ENCODE measurements at places on chromosomes 5 and 9. TPM values are rescaled to one million over a fixed set of nuclear protein-coding genes. Genes with fewer than 3 reads are reported as not detected.

DNA sequence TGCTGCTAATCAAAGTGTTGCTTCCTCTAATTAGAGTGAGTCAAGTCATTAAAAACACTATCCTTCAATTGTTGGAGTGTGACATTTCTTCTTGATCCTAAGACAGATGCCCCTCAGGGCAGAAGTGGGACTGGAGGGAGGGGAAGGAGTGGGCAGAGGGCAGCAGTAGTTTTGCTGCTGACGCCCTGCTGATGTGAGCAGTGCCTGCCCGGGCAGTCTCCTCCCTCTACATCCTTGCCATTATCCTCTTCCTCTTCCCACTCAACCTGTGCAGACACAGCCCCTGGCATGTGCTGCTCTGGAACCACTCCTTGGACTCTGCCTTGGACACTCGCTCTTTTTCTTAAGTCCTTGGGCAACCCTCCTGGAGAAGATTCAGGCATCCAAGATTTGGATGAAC lies 232.5 kb downstream of the HSPA4 start:
- DNase-seq, result no peak

DNA sequence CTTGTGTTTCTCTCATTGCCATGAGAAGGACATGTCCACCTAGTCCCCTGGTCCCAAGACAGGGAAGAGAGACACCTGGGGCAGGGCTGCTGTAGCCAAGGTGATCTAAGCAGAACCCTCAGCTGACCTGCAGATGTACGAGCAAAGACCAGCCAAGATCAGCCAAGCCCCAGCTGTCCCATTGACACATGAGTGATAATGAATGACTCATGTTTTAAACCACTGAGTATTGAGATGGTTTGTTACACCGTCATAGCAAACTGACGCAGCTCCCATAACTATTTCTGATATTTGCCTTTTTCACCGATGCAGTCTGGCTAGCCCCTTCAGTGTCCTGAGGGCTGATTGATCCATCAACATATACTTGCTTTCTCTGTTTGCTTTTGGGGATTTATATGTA lies 6.7 kb downstream of the OR1K1 start:
- DNase-seq, result no peak

FBP1 gene
- total RNA-seq, result 1.7 TPM

TMEM171 gene
- total RNA-seq, result 2.3 TPM

GRCh38 chr5:103973669-103974068 lies 411.1 kb upstream of the NUDT12 start:
- no peak for DNase-seq

- DNase-seq, result no peak
Observed at GRCh38 chr5:3598207-3598606, 2.6 kb downstream of the IRX1 start.

GRCh38 chr9:28212979-28213378 lies 639.7 kb upstream of the C9orf72 start:
- no peak for DNase-seq

GRCh38 chr5:9188131-9188530 lies 357.7 kb downstream of the SEMA5A start:
- DNase-seq, result no peak

CEP120 gene
- 11.3 TPM for total RNA-seq

GCNT1 gene
- total RNA-seq, result 1.7 TPM

ACOT12 gene
- not detected for total RNA-seq

CNTNAP3B gene
- 51.5 TPM for total RNA-seq

DNA sequence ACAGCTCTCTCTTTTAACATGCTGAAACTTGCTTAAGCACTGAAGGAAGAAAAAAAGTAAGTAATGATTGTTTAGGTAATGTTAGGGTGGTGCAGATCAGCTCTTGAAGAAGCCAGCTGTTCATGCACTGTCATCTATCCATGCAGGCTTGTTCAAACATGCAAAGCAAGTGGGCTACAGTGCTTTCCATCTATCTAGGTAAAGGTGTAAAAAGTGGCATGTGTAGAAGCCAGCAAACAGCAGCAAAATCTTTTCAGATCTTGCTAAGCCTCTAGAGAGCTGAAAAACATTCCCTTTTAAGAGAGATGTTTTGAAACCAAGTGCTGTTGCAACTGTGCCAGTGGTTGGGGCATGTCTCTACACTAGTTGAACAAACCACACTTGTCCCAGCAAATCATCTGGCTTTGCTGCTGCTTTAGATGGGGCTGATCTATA lies 214.4 kb downstream of the EFNA5 start:
- DNase-seq, result no peak

- DNase-seq, result no peak
Observed at GRCh38 chr5:37478121-37478894, 99.2 kb downstream of the WDR70 start.

DNA sequence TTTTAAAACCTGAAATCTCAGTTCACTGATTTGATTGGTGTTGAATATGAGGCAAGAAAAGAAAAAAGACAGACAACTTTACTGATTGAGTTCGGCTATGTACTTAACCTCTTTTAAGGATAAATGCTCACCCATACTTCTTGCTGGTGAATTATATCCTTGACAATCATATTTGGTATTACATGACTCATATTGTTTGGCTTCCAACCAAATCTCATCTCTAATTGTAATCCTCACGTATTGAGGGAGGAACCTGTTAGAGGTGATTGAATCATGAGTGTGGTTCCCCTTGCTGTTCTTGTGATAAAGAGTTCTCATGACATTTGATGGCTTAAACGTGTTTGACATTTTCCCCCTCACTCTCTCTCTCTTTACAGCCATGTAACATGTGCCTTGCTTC lies 255.6 kb upstream of the IZUMO3 start:
- DNase-seq, result no peak

- no peak for DNase-seq
Observed at GRCh38 chr5:56088967-56089829, 94.4 kb upstream of the IL6ST start.

- no peak for DNase-seq
Observed at GRCh38 chr5:170643591-170643990, 139.8 kb downstream of the KCNIP1 start.

DOCK2 gene
- 1.2 TPM for total RNA-seq

GRCh38 chr5:3101561-3101960 lies 350.1 kb upstream of the IRX2 start:
- DNase-seq, result no peak

GRCh38 chr9:38229104-38229500 lies 160.1 kb upstream of the SHB start:
- no peak for DNase-seq

DNA sequence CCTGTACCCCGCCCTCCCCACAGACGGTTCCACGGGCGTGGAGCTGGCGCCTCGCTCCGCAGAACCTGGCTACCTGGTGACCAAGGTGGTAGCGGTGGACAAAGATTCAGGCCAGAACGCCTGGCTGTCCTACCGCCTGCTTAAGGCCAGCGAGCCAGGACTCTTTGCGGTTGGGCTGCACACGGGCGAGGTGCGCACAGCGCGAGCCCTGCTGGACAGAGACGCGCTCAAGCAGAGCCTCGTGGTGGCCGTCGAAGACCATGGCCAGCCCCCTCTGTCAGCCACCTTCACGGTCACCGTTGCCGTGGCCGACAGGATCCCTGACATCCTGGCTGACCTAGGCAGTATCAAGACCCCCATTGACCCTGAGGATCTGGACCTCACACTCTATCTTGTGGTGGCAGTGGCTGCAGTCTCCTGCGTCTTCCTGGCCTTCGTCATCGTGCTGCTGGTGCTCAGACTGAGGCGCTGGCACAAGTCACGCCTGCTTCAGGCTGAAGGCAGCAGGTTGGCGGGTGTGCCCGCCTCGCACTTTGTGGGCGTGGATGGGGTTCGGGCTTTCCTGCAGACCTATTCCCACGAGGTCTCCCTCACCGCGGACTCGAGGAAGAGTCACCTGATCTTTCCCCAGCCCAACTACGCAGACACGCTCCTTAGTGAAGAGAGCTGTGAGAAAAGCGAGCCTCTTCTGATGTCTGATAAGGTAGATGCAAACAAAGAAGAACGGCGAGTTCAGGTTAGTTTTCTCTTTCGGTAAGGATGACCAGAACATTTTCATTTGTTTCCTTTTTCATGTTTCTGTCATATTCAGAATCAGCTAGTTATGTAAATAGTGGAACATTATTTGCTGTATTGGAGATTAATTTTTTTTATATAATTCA lies 2.3 kb downstream of the PCDHGA5 start:
- DNase-seq, result no peak

- no peak for DNase-seq
Observed at GRCh38 chr5:170221327-170221741, 11.5 kb upstream of the C5orf58 start.

DNA sequence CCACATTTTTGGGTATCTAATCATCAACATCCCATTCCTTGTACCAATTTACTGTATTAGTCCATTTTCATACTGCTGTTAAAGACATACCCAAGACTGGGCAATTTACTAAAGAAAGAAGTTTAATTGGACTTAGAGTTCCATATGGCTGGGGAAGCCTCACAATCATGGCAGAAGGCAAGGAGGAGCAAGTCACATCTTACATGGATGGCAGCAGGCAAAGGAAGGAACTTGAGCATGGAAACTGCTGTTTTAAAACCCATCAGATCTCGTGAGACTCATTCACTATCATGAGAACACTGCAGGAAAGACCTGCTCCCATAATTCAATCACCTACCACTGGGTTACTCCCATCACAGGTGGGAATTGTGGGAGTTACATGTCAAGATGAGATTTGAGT lies 95.4 kb upstream of the SLCO6A1 start:
- DNase-seq, result no peak

Measured in glomerular endothelial cell (primary cell).